Activated CD4-positive, alpha-beta memory T cell treated with anti-CD3 and anti-CD28 coated beads for 36 hours (primary cell): ENCODE measurements at places on chromosomes 3 and 15.

DNA sequence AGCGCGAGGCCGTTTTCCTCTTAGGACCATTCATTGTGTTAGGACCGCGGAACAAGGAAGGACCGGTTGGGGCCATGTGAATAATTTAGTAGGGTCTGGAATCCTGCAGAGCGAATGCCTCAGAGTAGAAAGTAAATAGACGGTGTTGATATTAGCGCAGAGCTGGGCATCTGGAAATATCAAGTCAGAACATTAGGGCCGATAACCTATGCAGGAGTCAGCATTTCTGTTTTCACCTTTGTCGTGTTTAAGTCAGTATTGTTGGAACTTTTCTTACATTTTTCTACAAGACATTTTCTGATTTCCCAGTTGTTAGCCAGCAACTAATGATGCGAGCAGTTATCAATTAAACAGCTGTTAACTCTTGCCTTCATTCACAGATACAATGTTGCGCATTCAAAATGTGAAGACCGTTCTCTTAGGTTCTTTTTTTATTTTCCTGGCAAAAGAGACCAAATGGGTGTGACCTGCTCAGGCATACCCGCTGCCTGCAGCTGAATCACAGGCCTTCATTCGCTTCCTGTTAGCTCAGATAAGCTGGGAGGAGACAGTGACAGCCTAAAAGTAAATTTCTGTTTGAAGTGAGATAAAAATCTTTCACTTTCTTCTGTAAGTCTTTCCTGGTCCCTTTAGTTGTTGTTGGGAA lies 966 bp upstream of the PKM start:
- DNase-seq, result peak; percentile 70

- DNase-seq, result no peak
These were observed 28.0 kb upstream of the GABRA5 start for GRCh38 chr15:26838742-26839460.

- no peak for DNase-seq
These were observed 64.1 kb downstream of the RBMS3 start for GRCh38 chr3:29344935-29345334.

DNA sequence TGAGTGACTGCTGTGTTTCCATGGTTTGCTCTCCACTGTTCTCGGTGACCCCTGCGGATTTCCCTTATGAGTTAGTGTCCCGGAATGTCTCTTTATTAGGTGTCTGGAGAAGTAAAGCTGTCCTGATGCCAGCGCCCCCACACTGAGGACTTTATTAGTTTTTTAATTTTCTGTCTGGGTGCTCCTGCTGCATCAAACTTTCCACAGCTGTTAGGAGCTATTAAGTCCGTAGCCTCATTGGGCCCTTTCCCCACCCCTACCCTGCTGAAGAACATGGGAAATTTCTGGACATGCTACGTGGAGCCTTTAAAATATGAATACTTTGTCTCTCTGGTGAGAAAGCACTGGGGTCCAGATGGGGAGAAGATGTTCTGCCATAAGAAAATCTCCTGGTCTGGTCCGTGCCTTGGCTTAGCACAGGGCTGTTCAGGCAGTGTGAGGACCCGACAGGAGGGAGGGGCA lies 161.7 kb upstream of the HES1 start:
- no peak for DNase-seq

DNA sequence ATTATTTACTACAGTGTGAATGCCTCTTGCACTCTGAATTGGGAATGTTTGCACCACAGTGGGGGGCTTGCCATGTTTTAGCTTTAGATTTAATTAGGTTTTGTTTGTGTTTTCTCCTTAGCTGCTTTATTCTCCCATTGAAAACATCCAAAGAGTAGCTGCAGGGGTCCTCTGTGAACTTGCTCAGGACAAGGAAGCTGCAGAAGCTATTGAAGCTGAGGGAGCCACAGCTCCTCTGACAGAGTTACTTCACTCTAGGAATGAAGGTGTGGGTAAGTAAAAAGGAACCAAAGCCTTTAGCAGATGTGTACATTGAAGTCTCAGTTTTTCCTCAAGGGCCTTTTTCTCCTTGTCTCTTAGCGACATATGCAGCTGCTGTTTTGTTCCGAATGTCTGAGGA lies 36.9 kb downstream of the CTNNB1 start:
- no peak for DNase-seq

GRCh38 chr3:189586941-189587663 lies 44.1 kb upstream of the TP63 start:
- DNase-seq, result no peak

GRCh38 chr3:50195501-50196252 lies 4.3 kb downstream of the GNAT1 start:
- no peak for DNase-seq

DNA sequence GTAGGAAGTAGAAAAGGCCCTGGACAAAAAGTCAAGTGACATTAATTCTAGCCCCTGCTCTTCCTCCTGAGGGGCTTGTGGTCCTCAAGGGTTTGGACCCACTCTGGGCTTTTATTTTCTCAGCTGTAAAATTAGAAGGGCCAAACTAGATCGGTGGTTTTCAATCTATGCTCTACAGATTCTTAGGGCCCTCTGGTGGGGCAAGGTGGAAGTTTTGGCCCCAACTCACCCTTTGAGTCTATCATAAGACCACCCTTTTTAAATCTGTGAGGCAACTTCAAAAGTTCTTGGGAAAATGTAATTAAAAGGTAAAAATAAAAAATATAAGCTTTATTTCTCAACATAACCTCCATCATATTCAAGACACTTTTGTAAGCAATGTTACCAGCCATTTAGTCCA lies 25.6 kb upstream of the CFAP161 start:
- DNase-seq, result peak; percentile 30

- DNase-seq, result no peak
These were observed 57.1 kb upstream of the GATA2 start for GRCh38 chr3:128550113-128550440.

DNA sequence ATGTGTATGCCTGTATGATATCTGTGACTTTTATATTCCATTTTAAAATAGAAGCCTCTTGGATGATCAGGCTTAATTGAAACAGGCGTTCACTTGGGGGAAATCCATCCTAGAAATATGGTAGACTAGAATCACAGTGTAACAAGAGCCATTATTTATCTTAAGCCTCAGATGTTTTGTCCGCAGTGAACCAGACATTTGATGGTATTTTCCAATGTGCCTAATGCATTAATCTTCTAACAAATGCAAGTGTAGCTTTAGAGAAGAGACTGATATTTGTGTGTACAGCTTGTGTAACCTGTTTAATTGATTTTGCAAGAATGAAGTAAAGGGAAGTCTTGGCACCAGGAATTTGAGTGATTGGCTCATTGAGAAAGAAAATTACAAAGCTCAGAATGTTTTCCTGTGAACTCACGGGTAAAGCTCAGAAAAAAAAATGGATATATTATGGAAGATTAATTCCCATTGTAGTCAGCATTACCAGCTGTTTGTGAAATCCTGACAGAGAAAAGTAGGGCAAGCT lies 155.7 kb downstream of the SV2B start:
- no peak for DNase-seq

- DNase-seq, result no peak
These were observed 9.7 kb downstream of the TEX264 start for GRCh38 chr3:51680663-51681230.

- no peak for DNase-seq
These were observed 257.0 kb downstream of the CD47 start for GRCh38 chr3:107833722-107834416.

GRCh38 chr3:184380627-184381260 lies 890 bp downstream of the CHRD start:
- DNase-seq, result no peak

- DNase-seq, result no peak
These were observed 106.2 kb downstream of the TLE3 start for GRCh38 chr15:69991551-69991980.
